Hippocampal formation (tissue), 2 donors: ENCODE measurements at places on chromosomes 16 and 17.

DNA sequence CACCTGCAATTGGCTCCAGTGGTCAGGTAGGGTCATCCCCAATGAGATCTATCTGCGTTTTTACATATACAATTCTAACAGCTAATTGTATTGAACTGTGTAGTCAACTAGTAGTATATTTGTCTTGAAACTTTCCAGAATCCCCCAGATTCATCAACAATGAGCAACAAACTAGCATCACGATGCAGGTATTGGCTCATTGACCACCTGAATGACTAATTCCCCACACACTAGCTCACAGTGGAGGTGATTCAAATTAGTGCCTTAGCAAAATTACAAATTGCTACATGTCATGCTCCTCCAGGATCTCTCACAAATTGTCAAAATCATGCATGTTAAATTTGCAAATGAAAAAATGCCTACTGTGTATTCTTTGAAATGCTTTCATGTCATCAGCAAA is 62.8 kb upstream of the MPHOSPH6 start:
- no peak for DNase-seq

GRCh38 chr16:49455991-49456745 is 82.6 kb downstream of the C16orf78 start:
- no peak for DNase-seq

DNA sequence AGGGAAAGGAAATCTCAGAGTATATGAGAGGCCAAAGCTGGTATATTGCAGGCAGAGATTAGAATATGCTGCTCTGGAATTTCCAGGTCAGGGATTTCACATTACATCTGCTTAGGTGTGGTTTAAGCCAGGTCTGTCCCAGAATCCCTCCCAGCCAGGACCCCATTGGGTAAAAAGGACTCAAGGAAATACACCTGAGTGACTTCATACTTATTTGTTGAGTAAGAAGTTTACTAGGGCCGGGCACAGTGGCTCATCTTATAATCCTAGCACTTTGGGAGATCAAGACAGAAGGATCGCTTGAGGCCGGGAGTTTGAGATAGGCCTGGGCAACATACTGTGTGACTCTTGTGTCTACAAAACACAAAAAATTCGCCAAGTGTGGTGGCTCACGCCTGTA is 7.2 kb downstream of the PIPOX start:
- DNase-seq = no peak

DNA sequence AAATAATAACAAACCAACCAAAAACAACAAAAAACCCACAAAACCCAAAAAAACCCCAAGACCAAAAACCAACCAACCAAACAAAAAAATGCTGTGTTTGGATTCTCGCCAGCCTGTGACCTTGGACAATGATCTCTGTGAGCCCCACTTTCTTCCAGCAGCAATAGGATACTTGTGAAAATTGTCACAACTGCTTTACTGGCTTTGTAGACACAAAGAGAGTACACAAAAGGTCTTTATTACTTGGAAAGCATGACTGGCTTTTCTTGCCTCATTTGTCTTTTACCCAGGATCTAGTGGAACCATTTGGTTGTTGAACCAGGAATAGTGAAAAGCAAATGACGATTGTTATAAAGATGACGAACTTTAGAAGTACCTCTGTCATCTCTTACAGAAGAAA is 256.6 kb downstream of the UTP18 start:
- DNase-seq = no peak

GRCh38 chr16:88349903-88350900 is 32.6 kb upstream of the ZNF469 start:
- no peak for DNase-seq

- DNase-seq = no peak
Measured at GRCh38 chr17:4405038-4405669, 28.6 kb upstream of the SPNS3 start.

GRCh38 chr16:67750466-67750865 is 31.4 kb upstream of the GFOD2 start:
- no peak for DNase-seq

DNA sequence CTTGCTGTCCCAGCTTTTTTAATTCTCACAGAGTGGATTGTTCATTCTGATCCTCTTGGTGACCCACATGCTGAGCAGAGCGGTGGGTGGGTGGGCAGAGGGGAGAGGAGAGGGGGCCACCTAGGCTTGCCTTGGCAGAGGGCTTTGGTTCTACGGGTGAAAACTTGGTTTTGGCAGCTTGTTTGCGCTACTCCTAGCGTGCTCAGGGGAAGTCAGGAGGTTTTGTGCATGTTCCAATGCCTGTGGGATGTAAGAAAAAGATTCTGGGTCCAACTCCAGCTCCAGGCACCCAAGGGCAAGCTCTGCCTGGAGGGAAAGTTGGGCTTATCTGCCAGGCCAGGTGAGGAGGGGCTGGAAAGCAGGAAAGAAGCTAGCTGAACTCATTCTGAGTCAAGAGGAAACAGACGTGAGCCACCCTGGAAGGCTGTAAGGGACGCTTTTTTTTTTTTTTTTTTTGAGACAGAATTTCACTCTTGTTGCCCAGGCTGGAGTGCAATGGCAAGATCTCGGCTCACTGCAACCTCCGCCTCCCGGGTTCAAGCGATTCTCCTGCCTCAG is 169.1 kb downstream of the WSCD1 start:
- no peak for DNase-seq

DNA sequence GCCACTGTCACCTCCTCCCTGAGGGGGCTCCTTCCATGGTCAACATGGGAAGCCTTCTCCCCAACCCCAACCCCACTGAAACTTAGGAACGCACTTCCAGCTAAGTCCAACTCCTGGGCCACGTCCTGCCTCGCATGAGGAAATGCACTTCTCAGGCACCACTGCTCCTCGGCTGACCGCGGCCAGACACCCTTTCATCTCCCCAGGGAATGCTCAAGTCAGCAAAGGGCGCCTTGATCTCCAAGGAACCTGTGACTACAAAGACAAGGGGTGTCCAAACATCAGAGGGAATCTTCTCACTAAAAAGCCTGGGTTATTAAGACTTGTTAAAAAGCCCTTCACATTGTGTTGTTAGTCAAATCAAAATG is 124.9 kb upstream of the HSBP1 start:
- DNase-seq = no peak

GRCh38 chr16:25038239-25038954 is 23.2 kb upstream of the ARHGAP17 start:
- DNase-seq = no peak

- no peak for DNase-seq
Measured at GRCh38 chr16:68451676-68452075, 3.4 kb upstream of the SMPD3 start.

- DNase-seq = no peak
Measured at GRCh38 chr17:35879773-35880654, at the start of gene CCL5. Gene CCL5 (minus strand): TSS chr17:35880360.

- peak; percentile 6 for DNase-seq
Measured at GRCh38 chr16:15993946-15994665, 44.7 kb downstream of the ABCC1 start.
